NCI-H1048 (cell line): ENCODE measurements at places on chromosomes 3 and 15.

DNA sequence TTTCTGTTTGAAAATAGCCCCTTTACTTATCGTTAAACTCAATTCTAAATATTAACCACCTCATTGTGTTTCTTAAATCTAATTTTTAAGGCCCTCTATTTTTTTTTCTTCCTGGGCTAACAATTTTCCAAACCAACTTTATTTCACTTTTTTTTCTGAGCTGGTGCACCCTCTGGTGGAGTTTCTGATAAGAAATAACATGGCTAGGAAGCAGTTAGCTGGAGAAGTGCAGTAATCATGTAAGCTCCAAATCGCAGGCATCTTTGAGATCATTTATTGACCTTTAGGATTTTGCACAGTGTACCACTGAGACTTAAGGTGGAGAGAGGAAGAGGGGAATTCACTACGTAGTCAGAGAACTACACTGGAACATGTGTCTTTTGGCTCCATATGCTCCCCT is 6.4 kb downstream of the TMEM207 start:
- DNase-seq, result no peak

DNA sequence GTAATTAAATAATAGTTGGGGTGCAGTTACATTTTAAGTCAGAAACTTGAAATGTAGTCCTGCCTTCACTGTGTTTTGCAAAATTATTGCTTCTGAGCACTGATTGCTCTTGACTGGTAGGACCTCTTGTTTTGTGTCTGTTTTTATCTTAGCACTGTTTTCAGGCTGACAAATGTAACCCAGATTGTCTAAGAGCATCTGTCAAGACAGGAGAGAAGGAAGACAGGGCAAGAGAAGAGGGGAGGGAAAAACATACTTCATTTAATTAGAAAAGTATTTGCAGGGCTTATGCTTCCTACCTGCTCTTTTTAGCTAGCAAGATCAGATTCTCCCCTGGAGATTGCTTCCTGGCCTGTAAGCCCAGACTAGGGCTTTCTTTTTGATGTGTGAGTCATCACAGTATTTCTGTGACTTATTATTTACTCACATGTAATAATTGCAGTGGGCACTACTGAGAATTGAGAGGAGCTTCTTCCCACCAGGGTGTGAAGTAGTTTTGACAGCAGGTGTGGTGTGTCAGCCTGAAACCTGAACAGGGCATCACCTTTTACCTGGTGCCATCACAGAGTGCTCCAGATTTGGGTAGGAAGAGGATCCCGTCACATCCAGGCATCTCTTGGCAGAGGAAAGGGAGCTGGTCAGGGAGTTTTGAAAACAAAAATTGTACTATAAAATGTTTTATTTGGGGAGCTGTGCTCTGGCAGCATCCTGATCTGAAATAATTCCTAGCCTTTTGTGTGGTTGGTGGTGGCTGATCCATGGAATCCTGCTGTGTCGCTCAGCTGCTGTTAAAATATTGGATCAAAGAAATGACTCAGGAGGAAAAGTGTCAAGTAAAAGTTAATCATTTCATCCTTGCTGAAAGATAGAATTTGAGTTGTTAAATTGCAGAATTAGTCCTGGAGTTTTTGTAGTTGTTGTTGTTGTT is 98.2 kb downstream of the TMEM108 start:
- DNase-seq, result no peak

GRCh38 chr15:101038327-101039003 is 119.3 kb downstream of the LRRK1 start:
- DNase-seq, result no peak

- no peak for DNase-seq
These were observed 68.7 kb downstream of the IL12A start for GRCh38 chr3:160057331-160057730.

GRCh38 chr3:27431116-27431515 is 53.1 kb downstream of the SLC4A7 start:
- DNase-seq, result no peak

DNA sequence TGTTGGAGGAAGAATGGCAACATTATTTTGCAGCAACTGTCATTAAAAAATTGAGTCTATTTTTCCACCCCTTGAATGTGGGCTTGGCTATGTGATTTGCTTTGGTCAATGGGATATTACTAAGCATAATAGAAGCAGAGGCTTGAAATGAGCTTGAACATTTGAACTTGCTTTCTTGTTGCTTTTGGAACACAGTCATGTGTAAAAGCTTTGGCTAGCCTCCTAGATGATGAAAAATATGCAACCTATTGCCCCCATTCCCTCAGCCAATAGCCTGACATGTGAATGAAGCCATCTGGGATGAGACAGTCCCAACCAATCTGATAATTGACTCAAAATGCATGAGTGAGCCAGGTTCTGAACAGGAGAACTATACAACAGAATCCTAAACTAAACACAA is 78.4 kb downstream of the PLSCR2 start:
- DNase-seq, result no peak

GRCh38 chr3:4448187-4448586 is 18.9 kb downstream of the SUMF1 start:
- DNase-seq, result no peak

GRCh38 chr15:95152741-95153140 is 921.4 kb downstream of the MCTP2 start:
- no peak for DNase-seq

- no peak for DNase-seq
These were observed 140.1 kb upstream of the MRPS22 start for GRCh38 chr3:139203752-139204151.
